Pulmonary artery endothelial cell (primary cell): ENCODE measurements at places on chromosomes 13 and 19. TPM values are rescaled to one million over a fixed set of nuclear protein-coding genes. Genes with fewer than 3 reads are reported as not detected.

The IFI30 gene
- 2.2 and 2.4 TPM in 2 replicates for total RNA-seq

The ZNF112 gene
- total RNA-seq = 6.7 and 9.1 TPM in 2 replicates

The CYP4F11 gene
- not detected in 2 replicates for total RNA-seq

The CXCL17 gene
- not detected in 2 replicates for total RNA-seq

The ZNF726 gene
- total RNA-seq = 2.0 and 6.7 TPM in 2 replicates

The ZNF534 gene
- total RNA-seq = 0.07 TPM in 1 of 2 replicates, not detected in the other
